ENCODE measurements at places on chromosomes 12 and 14.

GRCh38 chr12:62297321-62297720, 37.1 kb downstream of the USP15 start:
- no peak for DNase-seq

DNA sequence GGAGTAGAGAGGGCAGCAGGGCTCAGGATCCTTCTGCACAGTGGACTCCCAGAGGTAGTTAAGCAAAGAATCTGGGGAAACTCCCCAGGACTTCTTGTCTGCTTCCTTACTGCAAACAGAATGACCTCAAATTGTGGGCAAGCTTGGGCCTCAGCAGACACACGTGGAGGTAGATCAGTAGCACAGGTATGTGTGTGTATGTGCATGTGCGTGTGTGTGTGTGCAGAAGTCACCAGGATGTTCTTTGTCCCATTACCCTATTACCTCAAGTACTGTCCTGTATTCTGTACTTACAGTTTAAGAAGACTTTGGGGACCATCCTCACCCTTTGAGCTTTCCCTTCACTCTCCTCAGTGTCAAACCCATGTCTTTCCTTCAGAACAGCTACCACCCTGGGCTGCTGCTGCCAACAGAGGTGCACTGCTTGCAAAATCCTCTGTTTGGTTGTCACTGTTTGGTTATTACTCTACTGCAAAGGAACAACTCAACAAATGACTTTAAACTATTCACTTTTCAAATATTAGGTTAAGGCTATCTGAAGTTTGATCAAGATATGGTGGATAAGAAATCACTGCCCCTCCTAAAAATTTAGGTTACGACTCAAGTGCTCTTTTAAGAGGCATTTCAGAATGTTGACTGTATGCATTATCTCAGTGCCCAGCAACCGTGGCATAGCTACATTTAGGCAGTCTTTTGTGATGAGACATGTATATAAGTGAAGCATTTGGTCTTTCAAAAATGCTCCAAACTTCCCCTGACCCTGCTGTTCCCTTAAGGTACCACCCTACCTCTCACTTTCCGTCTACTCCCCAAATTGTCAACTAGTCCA, 78.2 kb upstream of the MBIP start:
- no peak for DNase-seq

GRCh38 chr12:22798116-22798515, 173.1 kb downstream of the ETNK1 start:
- DNase-seq, result no peak

DNA sequence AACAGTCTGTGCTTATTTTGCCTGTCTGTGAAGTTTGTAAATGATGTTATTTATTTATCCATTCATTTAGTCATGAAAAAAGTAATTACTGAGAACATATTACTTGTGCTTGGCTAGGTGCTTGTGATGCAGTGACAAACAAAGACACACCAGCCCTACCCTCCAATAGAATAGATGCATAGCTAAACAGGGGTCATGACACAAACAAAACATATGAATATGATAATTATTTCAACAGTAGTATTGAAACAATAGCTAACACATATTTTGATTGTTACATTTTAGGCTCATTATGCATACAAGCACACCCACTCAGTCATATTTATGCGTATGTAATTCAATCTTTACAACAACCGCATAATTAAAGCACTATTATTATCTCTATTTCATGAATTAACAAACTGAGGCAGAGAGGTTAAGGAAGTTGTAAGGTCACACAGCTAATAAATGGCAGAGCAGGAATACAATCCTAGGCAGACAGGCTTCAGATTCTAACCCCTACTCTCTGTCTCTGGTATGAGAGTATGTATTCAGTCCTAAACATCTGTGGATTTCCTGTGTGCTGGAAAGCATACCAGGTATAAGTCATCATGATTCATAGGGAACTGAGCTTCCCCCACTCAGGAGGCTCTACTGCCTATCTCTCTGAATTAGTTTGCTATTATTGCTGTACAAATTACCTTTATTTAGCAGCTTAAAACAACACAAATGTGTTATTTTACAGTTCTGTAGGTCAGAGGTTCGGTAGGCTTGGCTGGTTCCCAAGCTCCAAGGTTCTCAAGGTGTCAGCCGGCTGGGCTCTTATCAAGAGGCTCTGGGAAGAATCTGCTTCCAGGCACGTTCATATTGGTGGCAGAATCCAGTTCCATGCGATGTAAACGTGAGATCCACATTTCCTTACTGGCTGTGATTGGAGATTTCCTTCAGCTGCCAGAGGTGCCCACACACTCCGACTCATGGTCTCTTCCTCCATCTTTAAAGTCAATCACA, 509.4 kb downstream of the GALC start:
- DNase-seq, result no peak

- no peak for DNase-seq
These were observed 1.0 kb upstream of the NRIP2 start for GRCh38 chr12:2835691-2836403.

- DNase-seq, result no peak
These were observed 21.3 kb upstream of the HSP90B1 start for GRCh38 chr12:103908877-103909276.

Measured in substantia nigra (tissue), 51 donors.